ENCODE measurements at places on chromosomes 12 and 14. TPM values are rescaled to one million over a fixed set of nuclear protein-coding genes. Genes with fewer than 3 reads are reported as not detected.

Gene TMBIM4
- 58.5 TPM for total RNA-seq

Gene C12orf60
- 2.2 TPM for total RNA-seq

Gene TEDC1
- 11.2 TPM for total RNA-seq

Gene MYH7
- not detected for total RNA-seq

Gene ANKS1B
- total RNA-seq: 17.7 TPM

Gene WNT1
- not detected for total RNA-seq

Gene ERH
- 245 TPM for total RNA-seq

Gene CLEC4D
- not detected for total RNA-seq

DNA sequence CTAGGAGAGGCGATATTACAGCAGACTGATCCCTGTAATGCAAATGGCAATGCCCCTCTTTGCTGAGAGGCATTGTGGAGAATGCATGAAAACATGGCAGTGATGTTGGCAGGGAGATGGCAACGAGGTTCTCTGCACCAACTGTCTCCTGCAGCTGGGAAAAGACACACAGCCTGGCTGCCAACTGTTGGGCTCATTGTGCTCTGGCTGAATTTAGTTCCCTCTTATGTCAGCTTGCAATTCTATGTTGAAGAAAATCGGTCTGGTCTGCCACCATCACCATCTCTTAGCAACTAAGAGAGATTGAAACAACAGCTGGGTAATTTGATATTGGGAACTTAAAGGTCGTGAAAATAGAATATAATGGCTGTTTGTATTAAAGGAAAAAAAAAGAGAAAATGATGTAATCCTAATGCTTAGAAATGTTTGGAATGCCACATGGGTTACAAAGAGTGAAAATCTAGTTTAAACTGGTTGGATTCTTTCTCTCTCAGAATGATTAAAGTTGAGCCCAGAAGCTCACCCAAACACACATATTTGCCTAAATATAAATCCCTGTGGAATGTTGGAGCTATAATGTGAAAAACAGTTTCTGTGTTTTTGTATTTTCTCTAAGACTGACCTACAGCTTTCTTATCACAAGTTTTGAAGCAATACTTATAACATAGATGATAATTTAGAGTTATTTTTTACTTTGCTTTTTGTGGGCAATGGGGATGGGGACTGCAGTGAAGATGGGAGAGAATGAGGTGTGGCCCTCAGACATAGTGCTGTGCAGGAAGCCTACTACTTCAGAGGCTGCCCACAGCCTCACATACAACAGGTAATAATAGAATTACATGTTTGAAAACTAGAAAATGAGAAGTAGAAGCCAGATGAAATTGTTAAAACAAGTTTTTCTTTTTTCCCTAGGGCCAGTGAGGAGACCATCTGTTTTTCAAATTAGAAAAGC, 143.7 kb downstream of the AKAP6 start:
- DNase-seq: peak; percentile 11

DNA sequence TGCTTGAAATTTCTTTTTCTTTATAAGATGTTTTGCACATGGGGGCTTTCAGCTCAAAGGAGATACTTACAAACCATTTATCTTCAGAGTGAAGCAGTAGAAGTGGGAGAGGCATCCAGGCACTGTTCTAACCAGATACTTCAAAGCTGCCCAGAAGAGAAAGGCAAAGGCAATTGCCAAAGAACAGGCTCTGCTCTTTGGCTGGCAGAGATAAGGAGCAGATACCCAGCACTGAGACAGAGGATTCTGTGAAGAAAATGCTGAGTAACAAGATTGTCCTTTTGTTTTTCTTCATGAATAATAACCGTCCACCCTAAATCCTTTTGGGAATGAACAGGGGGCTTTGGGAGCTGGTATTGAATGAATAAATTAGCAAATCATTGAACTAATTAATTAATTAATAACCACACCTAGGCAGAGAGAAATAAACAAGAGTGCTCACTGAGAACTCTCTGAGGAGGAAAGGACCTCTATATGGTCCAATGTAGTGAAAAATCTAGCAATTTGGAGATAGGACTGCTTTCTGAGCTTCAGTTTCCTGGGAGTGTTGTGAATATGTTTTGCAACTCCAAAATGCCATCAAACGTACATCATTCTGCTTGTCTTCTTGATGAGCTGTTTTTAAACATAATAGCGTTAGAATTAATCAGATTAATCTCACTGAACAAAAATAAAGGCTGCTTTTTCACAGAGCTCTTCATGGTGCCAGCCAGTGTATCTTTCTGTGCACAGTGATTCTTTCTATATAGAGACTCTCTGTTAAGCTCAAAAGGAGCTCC, 192.8 kb upstream of the AMIGO2 start:
- DNase-seq: peak; percentile 30

DNA sequence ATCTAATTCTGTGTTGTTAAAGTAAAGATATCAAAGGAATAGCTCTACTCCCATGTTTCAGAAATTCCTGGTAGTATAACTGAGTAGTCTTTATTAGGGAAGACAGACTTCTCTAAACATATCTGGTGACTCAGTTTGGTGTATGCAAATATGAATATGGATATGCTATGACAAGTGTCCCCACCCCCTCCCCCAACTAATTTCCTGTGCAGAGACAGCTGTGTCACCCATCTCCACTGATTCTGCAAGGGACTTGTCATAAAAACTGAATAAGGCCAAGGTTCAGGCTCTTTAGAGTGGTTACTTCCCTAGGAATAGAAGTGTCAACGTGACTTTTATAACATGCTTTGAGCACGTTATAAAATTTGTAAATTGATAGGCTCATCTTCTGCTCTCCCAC, 429.1 kb downstream of the DAD1 start:
- no peak for DNase-seq

- DNase-seq: no peak
These were observed 76.2 kb downstream of the PDZRN4 start for GRCh38 chr12:41264281-41264680.

DNA sequence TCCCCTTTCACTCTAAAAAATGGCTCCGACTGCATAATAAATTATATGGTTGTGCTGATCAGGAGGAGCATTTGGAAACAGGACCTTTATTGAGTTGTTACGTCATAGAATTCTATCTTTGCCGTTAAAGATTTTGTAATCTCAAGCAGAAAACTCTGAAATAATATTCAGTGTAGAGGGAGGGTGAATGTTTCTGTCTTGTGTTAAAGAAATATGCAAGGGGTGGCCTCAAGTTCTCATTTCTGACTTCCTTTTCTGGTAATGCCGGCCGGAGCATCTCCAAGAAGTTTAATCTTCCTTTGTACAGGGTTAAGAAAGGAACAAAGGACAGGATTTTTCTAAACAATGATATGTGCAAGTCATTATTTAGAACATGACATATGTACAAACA, 165.1 kb downstream of the SLC38A4 start:
- DNase-seq: no peak

DNA sequence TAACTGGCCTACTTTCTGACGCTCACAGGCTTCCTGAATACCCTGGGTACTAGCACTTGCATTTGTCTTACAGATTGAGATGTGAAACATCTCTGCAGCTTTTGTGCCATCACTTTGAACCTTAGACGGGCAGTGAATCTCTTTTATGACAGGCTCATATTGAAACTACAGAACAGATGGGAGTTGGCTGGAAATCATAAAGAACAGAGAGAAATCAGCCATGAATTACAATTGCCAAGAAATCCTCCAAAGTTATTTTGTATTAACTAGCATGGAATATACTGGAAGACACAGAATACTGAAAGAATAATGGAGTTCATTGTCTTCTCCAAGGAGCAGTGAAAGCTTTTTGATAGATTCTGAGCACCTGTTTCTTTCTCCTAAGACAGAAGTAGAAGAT, 32.7 kb downstream of the MYF5 start:
- DNase-seq: no peak

DNA sequence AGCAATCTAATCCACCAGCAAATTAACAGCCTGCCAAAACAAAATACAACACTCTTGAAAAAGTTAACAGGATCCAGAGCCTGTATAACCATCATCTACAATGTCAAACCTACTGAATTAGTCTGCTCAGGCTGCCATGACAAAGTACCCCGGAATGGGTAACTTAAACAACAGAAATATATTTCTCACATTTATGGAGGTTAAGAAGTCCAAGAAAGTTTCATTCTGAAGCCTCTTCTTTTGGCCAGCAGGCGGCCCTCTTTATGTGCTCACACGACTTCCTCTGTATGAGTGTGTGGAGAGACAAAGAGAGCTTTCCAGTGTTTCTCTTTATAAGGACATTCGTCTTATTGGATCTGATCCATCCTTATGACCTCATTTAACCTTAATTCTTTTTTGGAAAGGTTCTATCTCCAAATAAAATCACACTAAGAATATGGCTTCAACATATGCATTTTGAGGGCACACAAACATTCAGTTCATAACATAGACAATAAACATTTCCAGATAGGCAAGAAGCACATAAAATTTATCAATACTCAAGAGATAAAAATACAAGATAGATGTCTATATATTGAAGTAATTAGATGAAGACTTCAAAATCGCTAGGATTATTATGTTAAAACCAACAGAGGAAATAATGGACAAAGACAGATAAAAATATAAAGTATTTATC, 5.9 kb upstream of the RERG start:
- peak; percentile 87 for DNase-seq

DNA sequence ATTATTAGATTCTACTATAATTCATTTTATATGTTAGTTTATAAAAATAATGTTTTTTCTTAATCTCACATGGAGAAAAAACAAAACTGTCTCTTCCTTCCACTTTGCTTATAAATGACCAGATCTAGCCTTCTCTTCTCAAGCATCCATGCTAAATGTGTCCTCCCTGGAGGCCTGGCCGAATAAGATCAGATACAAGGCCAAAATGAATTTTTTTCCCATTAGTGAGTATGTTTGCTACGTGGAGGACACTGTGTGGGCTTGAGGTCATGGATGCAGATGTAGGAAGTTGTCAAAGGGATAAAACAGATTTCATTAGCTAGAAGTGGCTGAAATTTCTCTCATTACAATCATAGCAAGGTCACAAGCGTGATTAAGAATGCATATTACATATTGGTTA, 1244.9 kb upstream of the SEL1L start:
- DNase-seq: no peak

- peak; percentile 92 for DNase-seq
These were observed 42.2 kb upstream of the MANSC4 start for GRCh38 chr12:27822076-27822712.

DNA sequence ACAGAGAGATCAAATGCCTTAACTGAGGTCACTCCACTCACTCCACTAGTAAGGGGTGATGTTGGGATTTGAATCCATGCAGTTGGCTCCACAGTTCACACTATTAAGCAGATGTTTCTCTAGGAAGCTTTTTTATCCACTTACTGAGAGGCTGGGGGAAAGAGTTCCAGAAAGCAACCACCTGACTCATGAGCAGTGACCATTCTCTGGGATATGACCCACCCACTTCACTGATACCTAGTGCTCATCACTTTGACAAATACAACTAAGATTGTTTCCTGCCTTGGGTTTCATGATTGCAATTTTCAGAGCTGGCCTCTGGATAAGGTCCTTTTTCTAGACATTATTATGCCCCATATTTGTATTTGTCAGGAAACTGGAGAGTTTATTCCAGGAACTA, 152.1 kb upstream of the PLEKHG7 start:
- DNase-seq: no peak

- no peak for DNase-seq
These were observed 5.1 kb upstream of the SLC38A2 start for GRCh38 chr12:46377678-46378077.

GRCh38 chr12:87270919-87271318, 758.3 kb downstream of the C12orf50 start:
- DNase-seq: no peak

GRCh38 chr14:81178063-81178462, 42.7 kb downstream of the GTF2A1 start:
- DNase-seq: no peak

- DNase-seq: no peak
These were observed 12.9 kb downstream of the RIMBP2 start for GRCh38 chr12:130702966-130703732.

DNA sequence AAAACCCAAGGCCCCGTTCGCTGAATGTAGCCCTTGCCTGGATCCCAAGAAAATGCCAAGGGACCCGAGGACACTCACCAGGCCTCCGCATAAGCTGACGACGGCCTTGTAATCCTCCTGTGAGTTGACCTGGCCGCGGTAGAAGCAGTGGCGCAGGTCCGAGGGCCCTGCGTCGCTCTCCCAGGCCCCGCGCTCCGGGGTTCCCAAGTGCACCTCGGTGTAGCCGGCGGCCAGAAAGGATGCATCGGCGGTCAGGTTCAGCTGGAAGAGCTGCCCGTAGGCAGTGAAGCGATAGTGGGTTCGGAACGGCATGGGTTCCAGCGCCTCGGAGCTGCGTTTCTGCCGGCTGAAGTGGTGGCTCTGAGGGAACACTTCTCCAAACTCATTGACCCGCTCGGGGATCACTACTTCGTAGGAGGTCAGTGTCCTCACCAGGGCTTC, 1.2 kb downstream of the ADAMTS20 start:
- no peak for DNase-seq

DNA sequence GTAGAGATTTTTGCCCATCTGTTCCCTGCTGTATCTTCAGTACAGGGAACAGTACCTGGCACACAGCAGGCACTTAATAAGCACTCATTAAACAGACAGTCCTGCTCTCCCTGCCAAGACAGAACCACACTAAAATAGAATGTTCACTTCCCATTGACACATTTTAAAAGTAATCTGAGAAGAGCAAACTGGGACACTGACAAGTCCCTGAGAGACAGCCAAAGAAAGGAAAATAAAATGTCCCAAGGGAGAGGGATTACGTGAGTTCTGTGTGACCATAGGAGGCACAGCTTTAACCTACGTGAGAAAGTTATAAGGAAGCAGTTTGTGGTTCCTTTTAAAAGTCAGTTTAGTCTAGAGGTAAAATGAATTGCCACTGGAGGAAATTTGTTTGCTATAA, 43.9 kb upstream of the SYCP3 start:
- DNase-seq: no peak

DNA sequence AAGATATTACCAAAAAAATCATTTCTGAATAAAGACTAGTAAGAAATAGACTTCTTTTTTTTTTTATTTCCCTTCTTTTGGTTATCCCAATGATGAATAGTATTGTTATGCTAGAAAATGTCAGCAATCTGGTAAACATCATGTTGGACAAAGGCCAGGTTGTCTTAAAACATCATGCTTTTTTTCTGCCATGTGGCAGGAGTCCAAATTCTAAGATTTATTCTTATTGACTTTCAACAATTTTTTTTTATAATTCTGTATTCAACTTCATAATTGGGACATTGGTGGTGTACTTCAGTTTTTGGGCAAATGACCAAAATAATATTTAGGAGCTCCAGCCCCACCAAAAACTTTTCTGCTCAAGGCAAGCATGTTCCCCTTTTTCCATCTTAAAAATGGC, 10.5 kb downstream of the DCN start:
- DNase-seq: peak; percentile 13

GRCh38 chr12:110105986-110106385, 18.2 kb upstream of the IFT81 start:
- no peak for DNase-seq

Measured in MCF 10A (cell line).